BJ (cell line): ENCODE measurements at places on chromosomes 1 and 21. TPM values are rescaled to one million over a fixed set of nuclear protein-coding genes. Genes with fewer than 3 reads are reported as not detected.

GRCh38 chr1:170397061-170397460 is 134.9 kb upstream of the GORAB start:
- no peak for DNase-seq

GRCh38 chr1:105243411-105243810 is 1493.7 kb downstream of the AMY1C start:
- DNase-seq, result no peak

DNA sequence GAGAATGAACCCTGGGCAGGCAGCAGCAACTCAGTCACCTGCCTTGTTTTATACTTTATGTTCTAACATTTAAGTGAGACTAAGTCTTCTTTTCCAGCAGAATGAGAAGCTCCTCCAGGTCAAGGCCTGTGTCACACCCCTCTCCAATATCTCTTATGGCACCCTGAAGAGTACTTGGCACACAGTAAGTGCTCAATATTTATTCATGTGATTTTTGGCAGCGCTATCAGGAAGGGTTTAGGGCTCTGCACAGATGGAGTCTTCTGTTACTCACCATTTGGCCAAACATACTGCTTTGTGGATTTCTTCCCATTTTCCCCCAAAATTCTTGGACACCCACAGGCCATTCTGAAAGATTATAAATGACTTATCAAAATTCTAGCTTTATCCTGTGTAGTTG is 43.8 kb upstream of the MYBPHL start:
- DNase-seq, result no peak

ECM1 gene
- 108 and 204 TPM in 2 replicates for polyA plus RNA-seq

DNA sequence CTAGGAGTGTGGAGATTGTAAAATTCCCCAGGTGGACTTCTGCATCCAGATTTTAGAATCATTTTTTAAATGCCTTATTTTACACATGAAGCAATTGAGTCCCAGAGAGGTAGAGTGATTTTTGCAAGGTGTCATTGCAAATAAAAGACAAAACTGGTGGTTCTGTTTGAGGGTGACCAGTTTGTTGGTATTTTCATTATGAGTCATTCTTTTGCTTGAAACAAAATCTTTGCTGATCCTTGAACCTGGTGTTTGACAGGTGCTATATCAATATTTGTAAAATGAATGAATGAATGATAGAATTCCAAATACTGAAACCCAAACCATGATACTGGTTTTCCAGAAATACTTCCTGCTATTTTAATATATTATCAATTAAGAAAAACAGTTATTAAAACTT is 44.1 kb downstream of the TTC3 start:
- no peak for DNase-seq

ADAMTS5 gene
- polyA plus RNA-seq, result 4.2 and 5.4 TPM in 2 replicates

BMP8A gene
- polyA plus RNA-seq, result 0.05 TPM in 1 of 2 replicates, not detected in the other

DNA sequence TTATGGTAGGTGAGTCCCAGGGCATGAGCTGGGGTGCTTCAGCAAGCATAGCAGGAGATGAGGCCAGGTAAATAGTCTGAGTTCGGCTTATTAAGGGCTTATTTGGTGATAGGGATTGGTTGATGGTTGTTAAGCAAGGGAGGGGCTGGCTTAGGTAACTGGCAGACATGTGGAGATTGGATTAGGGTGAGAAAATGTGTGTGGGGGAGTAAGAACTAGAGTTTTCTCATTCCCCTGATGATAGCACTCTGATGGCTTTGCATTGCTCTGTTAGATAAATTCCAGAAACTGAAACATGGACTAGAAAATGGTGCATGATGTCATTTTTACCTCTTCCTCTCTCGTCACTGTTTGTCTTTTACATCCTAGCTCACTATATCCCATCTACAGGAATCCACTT is 53.6 kb downstream of the FGGY start:
- no peak for DNase-seq

NHLH1 gene
- polyA plus RNA-seq, result 0.13 and 0.20 TPM in 2 replicates

RAP1GAP gene
- 0.16 and 0.31 TPM in 2 replicates for polyA plus RNA-seq

DNA sequence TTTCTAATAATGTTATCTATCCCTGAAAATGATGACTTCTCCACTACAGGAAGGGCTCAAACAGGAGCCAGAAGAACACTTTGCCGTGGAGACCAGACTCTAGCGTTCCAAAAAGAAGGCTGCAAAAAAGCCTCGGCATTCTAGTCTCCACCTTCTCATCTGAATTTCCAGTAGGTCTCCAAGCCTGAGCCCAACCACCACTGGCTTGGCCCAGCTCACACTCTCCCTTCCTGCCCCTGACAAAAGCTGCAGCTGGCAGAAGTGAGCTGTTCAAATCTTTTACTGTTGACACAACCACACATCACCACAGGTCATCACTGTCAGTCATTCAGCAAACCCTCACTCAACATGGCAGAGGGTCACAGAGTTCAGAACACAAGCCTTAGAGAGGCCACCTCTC is 69.3 kb downstream of the CAMK2N1 start:
- DNase-seq, result no peak

APOBEC4 gene
- polyA plus RNA-seq, result not detected in 2 replicates

DNA sequence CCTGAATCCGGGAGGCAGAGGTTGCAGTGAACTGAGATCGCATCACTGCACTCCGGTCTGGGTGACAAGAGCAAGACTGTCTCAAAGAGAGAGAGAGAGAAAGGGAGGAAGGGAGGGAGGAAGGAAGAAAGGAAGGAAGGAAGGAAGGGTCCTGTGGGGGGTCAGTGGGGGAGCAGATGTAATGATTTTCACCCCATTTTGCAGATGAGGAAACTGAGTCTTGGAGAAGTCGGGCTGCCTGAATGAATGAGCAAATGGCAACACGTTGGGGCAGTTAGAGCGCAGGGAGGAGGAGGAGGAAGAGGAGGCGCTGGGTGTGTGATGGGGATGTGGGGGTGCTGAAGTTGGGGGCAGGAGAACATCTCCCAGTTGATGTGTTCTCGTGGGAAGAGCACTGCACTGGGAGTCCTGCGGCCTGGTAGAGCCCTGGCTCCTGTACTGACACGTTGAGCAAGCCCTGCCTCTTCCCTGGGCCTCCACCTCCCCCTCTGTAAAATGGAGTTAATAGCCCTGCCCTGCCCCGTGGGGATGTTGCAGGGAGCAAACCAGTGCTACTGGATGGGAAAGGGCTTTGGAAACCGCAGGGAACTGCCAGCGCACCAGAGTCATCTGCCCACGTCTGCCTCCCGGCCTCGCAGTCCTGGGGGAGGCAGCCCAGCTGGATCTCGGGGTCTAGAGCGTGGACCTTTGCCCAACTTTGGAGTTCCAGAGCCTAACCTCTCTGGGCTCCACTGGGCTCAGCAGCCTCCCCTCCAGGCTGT is 103.2 kb upstream of the CASZ1 start:
- DNase-seq, result no peak

- DNase-seq, result no peak
Observed at GRCh38 chr1:40034869-40035268, 5.7 kb upstream of the CAP1 start.

GRCh38 chr1:74333244-74333643 is 98.1 kb downstream of the TNNI3K start:
- no peak for DNase-seq

DNA sequence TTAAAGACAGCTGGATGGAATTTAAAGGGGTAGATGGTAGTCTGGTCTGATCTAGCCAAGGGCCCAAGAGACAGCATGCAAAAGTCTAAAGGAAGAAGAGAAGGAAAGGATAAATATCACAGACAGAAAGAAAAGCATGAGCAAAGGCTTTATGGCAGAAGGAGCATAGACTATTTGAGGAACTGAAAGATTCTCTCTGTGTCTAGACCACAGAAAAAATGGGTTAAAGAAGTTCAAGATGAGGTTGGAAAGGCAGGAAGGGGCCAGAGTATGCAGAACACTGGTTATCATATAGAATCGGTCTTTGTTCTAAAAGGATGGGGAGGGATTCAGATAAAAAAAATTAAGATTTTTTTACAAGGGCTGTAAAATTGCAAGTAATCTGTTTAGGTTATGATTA is 136.8 kb upstream of the SGIP1 start:
- DNase-seq, result no peak

DNA sequence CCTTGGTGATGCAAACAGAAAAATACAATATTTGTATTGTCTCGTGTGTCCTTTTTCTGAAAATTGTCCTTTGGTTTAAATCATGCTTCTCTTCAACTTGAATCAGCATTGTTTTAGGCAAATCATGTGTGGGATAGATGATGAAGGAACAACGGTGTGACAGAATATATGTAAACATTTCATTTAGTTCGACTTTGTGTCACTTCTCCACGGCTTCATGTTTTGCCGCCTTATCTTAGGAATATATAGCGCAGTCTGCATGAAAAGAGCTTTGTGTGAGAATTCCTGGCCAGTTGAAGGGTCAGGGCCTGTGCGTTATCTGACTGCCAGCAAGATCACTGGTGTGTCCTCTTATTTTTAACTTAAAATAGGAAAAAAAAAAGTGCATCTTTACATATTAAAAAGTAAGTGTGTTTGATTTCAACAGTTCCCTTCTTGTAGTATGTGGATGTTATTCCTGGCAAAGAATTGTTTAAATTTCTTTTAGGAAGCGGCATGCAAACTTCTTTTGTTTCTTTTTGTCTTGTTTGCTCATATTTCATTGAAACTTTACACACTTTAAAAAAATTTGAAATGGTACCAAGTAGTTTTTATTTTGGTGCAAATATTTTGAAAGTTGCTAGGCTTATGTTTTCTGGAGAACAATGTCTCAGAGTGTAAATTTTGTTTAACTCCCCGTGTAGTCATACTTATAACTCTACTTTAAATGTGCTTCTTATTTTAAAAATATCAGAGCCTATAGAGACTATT is 465.2 kb downstream of the USP25 start:
- DNase-seq, result no peak

DNA sequence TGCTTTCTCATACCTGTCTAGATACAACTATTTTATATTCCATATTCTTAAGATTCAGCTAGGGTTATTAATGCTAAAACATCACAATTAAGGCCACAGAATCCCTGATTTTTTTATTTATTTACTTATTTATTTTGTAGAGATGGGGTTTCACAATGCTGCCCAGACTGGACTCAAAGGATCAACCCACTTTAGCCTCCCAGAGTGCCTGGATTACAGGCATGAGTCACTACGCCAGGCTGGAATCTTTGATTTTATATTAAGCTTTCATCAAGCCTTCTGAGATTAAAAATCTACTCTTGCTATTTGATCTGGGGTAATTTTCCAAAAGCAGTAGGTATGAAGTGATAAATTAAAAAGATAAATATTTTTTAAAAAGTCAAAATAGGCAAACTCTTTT is 38.9 kb downstream of the MCOLN2 start:
- no peak for DNase-seq

- DNase-seq, result no peak
Observed at GRCh38 chr1:84693785-84694184, 3.5 kb upstream of the SSX2IP start.

FPGT gene
- polyA plus RNA-seq, result 6.2 and 11.9 TPM in 2 replicates
